ENCODE measurements at places on chromosomes 12 and 14.

- H3K27ac ChIP-seq, result no peak overlapping the region
- no peaks in the 10 kb centered on the region for H3K27me3 ChIP-seq
- no peak for DNase-seq
- H3K4me1 ChIP-seq, result no peaks in the 10 kb centered on the region
- no peaks in the 10 kb centered on the region for H3K36me3 ChIP-seq
These were observed 228.9 kb upstream of the EGLN3 start for GRCh38 chr14:34179727-34180126.

DNA sequence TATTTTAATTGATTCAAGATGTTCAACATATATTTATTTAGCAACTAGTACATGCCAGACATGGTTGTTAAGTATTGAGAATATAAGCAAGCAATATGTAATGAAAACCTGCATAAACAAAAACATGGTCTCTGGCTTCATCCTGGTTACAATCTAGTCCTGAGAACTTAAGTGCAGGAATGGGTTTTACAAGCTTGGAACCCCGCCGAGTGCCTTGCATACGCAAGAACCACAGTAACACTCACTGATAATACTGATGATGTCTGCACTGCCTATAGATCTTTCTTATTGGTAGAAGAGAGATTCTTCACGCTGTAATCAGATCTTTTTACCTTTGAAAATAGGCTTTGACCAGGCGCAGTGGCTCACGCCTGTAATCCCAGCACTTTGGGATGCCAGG lies 22.9 kb upstream of the CALM1 start:
- H3K4me1 ChIP-seq, result no peaks in the 10 kb centered on the region
- H3K27me3 ChIP-seq, result no peaks in the 10 kb centered on the region
- DNase-seq, result no peak

GRCh38 chr12:93113317-93114006 lies 184.4 kb upstream of the EEA1 start:
- peaks cover 41% of the 10 kb centered on the region for H3K4me1 ChIP-seq
- DNase-seq, result peak; percentile 57
- no peaks in the 10 kb centered on the region for H3K36me3 ChIP-seq
- no peaks in the 10 kb centered on the region for H3K27me3 ChIP-seq

DNA sequence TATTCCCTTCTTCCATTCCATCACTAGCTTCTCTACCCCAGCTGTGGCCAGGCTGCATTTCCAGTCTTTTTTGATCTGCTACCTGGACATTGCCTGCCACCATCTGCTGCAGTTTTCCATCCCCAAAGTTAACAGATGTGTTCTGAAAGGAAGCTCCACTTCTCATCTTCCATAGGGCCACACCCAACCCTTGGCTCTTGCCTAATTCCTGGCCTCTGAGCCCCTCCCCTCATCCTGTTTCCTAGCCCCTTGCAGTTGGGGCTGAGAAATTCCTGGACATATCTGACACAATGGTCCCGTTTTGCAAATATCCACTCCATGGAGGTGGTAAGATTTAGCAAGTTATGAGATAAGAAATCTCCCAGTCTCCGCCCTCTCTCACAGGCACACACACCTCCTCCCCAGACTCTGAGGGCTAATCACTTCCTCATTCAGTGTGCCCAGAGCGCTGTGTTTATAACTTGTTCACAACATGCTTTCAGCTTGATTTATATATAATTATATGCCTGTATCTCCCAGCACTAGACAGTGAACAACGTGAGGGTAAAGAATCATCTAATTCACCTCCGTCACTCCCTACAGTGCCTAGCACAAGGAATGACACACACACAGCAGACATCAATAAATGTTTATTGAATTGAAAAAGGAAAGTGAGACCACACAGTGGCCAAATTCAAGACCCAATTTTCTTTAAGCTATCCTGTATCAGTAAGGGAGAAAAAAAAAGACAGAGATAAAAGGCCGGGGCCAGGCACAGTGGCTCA lies 13.4 kb downstream of the SMUG1 start:
- H3K4me1 ChIP-seq, result no peaks in the 10 kb centered on the region
- no peak overlapping the region for H3K27ac ChIP-seq
- peaks cover 9% of the 10 kb centered on the region for H3K27me3 ChIP-seq
- H3K4me3 ChIP-seq, result no peak overlapping the region
- DNase-seq, result no peak

DNA sequence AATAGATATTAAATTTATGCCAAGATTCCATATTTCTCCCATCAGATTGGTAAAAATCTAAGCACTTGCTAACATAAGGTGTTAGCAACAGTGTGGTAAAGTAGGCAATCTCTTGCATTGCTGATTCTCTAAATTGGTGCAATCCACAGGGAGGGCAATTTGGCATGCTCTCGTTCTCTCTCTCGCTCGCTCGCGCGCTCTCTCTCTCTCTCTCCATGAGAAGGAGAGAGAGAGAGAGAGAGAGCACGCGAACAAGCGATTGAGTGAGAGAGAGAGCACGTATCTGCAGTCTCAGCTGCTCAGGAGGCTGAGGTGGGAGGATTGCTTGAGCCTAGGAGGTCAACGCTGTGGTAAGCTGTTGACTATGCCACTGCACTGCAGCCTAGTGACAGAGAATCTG lies 25.9 kb downstream of the PSEN1 start:
- H3K4me3 ChIP-seq, result no peak overlapping the region
- peaks cover 16% of the 10 kb centered on the region for H3K36me3 ChIP-seq
- H3K27me3 ChIP-seq, result no peaks in the 10 kb centered on the region

DNA sequence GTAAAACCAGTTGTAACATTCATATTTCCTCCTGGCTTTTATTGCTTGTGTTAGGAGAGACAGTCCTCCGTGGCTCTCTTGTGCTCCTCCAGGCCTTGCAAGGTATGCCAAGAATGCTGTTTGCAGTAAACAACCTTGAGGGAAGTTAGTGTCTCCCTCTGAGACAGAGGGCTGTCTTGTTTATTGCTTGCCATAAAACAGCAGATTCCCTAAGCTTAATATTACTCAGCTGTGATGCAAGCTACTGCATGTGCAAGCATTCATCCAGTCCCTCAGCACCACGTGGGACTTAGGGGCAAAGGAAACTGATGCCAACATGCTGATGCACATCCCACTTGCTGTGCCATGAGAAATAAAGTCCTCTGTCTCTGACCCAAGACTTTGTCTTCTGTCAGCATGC lies 6.6 kb downstream of the POMT2 start:
- H3K36me3 ChIP-seq, result no peaks in the 10 kb centered on the region
- H3K27ac ChIP-seq, result peak overlapping the region; percentile 67
- peaks cover 29% of the 10 kb centered on the region for H3K4me1 ChIP-seq
- peak; percentile 96 for DNase-seq
- H3K4me3 ChIP-seq, result no peak overlapping the region

GRCh38 chr12:14946861-14947260 lies 8.5 kb upstream of the ERP27 start:
- no peaks in the 10 kb centered on the region for H3K36me3 ChIP-seq
- H3K4me3 ChIP-seq, result no peak overlapping the region
- no peak overlapping the region for H3K27ac ChIP-seq
- peaks cover 22% of the 10 kb centered on the region for H3K4me1 ChIP-seq
- DNase-seq, result no peak

GRCh38 chr12:104799458-104799857 lies 158.6 kb downstream of the SLC41A2 start:
- H3K27me3 ChIP-seq, result no peaks in the 10 kb centered on the region
- no peak overlapping the region for H3K27ac ChIP-seq
- H3K4me3 ChIP-seq, result no peak overlapping the region
- H3K36me3 ChIP-seq, result no peaks in the 10 kb centered on the region
- no peak for DNase-seq

DNA sequence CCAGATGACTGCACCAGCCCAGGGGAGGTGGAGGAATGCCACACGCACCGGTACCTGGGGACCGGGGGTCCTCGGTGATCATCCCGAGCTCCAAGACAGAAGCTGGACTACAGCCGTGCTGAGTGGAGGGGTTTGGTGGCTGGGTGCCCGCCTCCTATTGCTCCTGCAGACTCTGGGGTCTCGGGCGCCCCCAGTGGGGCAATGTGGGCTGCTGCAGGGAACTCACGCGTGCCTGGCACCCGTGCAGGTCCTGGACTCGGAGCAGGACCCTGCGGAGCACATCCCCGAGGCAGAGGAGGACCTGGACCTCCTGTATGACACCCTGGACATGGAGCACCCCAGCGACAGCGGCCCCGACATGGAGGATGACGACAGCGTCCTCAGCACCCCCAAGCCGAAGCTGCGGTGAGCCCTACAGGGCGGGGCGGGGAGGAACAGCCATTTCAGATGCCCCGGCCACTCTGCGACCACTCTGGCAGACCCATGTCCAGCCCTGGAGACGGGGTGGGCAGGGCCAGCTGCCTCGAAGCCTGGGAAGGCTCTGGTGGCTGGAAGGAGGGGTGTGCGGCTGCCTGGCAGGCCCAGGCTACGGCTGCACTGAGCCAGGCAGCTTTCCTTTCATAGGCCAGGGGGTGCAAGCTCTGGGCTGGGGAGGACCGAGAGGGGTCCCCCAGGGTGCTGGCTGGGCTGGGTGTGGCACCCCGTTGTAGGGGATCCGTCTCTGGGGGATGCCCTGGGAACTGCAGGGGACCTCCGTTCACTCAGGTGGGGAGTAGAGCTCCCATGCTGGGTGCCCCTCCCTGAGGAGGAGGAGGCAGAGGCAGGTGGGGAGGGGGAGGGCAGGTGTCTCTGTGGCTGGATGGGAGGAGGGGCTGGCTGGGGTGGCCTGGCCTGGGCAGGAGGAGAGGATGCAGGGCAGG lies 21.6 kb upstream of the TEX22 start:
- H3K36me3 ChIP-seq, result no peaks in the 10 kb centered on the region
- H3K4me3 ChIP-seq, result no peak overlapping the region
- DNase-seq, result no peak
- H3K27ac ChIP-seq, result no peak overlapping the region

DNA sequence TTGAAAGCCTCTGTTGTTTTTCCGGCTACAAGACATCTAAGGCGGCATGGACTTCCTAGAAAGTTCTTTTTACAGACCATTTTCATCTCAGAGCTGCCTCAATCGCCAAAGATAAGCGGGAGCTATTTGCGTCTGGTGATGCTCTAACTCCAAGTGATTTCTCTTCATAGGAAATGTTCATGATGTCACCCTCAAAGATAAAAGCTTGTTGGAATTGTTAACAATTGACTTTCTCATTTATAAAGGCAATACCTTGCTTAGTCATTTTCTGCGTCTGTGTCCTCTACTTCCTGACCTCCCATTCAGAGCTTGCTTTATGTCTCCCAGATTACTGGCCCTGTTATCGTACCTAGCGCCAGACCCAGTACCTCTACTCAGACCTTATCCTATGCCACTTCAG lies 259.0 kb upstream of the G2E3 start:
- H3K27me3 ChIP-seq, result peaks cover 22% of the 10 kb centered on the region
- no peaks in the 10 kb centered on the region for H3K4me1 ChIP-seq
- no peak for DNase-seq
- H3K4me3 ChIP-seq, result no peak overlapping the region

GRCh38 chr12:115455268-115455681 lies 771.3 kb upstream of the TBX3 start:
- 0 out of 2 replicates have a peak, but pooled peaks cover 3% of the 10 kb centered on the region for H3K4me1 ChIP-seq
- no peak overlapping the region for H3K4me3 ChIP-seq
- H3K27ac ChIP-seq, result no peak overlapping the region
- H3K27me3 ChIP-seq, result peaks cover 4% of the 10 kb centered on the region

GRCh38 chr12:94783862-94784261 lies 133.5 kb upstream of the TMCC3 start:
- H3K27me3 ChIP-seq, result 0 out of 2 replicates have a peak, but pooled peaks cover 3% of the 10 kb centered on the region
- H3K36me3 ChIP-seq, result no peaks in the 10 kb centered on the region
- H3K27ac ChIP-seq, result no peak overlapping the region
- H3K4me3 ChIP-seq, result no peak overlapping the region
- peak; percentile 66 for DNase-seq

DNA sequence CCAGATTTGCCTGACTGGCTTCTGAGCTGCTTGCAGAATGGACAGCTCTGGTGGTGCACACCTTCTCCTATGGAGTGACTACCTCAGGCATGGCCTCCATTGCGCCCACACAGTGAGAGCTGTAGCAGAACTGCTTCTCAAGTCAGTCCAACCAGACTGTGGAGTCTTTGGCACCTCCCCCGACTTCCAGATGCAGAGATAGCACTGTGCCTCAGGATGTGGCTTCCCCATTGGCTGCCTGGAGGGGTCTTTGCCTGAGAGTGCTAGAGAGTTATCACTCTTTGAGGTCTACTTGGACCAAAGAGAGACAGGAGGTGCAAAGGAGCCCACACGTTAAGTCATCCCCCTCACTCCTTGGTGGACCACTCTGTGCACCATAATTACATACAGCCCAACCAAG lies 44.8 kb upstream of the FRS2 start:
- H3K4me3 ChIP-seq, result no peak overlapping the region
- H3K27me3 ChIP-seq, result no peaks in the 10 kb centered on the region
- H3K27ac ChIP-seq, result no peak overlapping the region
- H3K36me3 ChIP-seq, result no peaks in the 10 kb centered on the region
- DNase-seq, result no peak

DNA sequence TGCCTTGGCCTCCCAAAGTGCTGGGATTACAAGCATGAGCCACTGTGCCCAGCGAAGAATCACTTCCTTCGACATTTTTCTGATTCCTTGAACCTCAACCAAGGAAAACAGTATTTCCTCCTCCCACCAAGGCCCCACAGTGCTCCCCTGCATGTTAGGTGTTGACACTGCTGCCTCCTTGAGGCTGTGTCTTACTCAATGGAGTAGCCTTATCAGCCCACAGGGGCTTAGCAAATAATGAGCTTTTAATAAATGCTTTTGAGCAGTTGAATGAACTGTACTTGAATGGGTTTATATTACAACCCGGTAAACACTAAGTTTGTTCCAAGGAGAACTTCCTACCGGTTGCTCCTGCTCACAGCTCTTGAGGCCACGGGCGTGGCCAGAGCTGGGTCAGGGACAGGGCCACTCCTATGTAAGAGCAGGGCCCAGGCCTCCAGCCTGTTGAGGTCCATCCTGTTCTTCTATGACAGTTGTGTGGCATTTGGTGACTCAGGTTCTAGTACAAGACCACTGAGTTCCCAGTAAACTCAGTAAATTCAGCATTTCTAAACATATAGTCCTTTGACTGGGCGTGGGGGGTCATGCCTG lies 36.8 kb upstream of the TUBA1A start:
- H3K27me3 ChIP-seq, result no peaks in the 10 kb centered on the region
- peaks cover 13% of the 10 kb centered on the region for H3K4me1 ChIP-seq
- no peak overlapping the region for H3K27ac ChIP-seq
- peak; percentile 14 for DNase-seq
- H3K36me3 ChIP-seq, result no peaks in the 10 kb centered on the region
- H3K4me3 ChIP-seq, result no peak overlapping the region

DNA sequence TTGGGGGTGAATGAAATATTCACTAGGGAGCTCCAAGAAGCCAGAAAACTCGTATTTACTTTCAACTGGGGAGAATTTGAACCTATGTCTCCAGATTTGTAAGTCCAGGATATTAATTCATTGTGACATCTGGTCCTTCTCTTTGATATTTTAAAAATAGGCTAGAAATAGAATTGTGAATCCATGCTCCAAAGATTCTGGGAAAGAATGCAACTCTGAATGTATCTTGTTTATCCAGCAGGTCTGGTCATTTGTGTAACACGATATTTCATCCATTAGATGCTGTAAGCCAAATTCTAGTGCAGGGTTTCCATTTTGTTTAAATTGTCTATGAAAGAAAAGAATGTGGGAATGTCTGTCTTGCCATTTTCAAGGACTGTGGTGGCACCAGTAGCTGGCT lies 334.7 kb downstream of the BMP4 start:
- no peaks in the 10 kb centered on the region for H3K36me3 ChIP-seq
- H3K27me3 ChIP-seq, result peaks cover 15% of the 10 kb centered on the region
- DNase-seq, result no peak

- no peak overlapping the region for H3K27ac ChIP-seq
- H3K4me1 ChIP-seq, result no peaks in the 10 kb centered on the region
- no peaks in the 10 kb centered on the region for H3K27me3 ChIP-seq
- H3K4me3 ChIP-seq, result no peak overlapping the region
- no peak for DNase-seq
These were observed 427.7 kb downstream of the FUT8 start for GRCh38 chr14:65840118-65840751.

GRCh38 chr12:132363661-132364347 lies 34.4 kb upstream of the GALNT9 start:
- peaks cover 20% of the 10 kb centered on the region for H3K27me3 ChIP-seq
- H3K4me1 ChIP-seq, result no peaks in the 10 kb centered on the region
- no peak overlapping the region for H3K4me3 ChIP-seq
- H3K36me3 ChIP-seq, result no peaks in the 10 kb centered on the region

Measured in GM23248 (cell line).